ENCODE measurements at places on chromosomes 1 and 21.

DNA sequence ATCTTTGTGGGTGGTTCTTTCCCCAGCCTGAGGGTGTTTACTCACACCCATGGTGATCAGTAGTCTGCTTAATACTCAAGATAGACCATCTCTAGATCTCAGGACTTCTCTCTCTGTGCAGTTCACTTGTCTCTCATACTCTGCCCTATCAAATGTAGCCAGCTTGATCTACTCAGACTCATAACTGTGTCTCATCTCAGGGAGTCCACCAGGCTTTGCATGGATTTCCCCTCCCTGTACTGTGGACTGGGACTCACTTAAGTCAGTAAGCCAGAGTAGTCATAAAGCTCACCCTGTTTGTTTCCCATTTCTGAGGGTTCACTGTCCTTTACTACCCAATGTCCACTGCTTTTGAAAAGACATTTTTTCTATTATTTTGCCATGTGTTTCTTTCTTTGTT is 41.8 kb downstream of the LYPLAL1 start:
- no peak for DNase-seq

DNA sequence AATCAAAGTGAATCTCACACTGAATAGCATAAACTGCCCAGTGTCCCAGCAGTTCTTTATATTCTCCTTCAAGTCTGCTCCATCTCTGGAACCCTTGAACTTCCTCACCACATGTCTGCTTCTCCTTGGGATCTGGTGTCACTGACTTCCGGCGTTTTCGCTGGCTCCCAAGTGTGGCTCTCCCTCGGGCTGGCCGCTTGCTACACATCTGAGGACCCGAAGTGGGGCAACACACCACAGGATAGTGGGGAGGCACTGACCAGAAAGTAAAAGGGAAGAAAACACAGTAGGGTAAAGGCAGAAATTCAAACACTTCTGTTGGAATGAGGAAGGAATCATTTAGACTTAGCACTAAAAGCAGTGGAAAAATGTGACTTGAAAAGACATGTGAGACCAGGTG is 5.1 kb downstream of the NIT1 start:
- no peak for DNase-seq

DNA sequence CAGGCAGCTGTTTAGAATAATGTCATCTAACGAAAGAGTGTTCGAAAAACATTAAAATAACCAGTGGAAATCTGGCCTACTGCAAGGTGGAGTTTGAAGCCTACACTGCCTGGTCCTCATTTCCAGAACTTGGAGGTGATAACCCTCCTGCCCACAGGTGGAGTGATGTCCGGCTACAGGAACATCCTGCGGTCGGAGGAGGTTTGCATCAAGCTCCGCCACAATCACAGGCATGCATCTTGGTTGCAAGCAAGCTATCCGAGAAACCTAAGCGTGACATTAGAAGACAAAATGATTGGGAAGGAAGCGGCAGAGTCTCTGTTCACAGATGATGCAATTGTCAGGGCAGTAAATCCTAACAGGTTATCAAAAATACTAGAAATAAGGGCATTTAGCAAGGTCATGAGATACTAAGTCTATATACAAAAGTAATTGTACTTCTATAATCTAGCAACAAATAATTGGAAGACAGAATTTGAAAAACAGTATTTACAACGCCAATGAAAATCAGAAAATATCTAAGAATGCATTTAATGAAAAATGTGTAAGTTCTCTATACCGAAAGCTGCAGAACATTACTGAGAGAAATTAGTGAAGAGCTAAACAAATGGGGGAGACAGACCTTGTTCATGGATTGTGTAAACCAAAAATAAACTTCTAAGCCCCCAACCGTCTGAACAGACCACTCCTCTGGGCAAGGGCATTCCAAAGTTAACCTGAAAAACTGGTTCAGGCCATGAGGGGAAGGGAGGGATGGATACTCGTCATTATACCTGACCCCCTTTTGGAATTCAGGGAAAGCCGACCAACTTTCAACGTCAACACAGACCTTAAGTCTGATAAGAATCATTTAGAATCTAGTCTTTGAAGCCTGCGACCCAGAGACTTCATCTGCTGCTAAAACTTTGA is 4.7 kb upstream of the SLC19A1 start:
- DNase-seq = no peak

- no peak for DNase-seq
Observed at GRCh38 chr1:37305841-37306240, 168.5 kb upstream of the ZC3H12A start.

DNA sequence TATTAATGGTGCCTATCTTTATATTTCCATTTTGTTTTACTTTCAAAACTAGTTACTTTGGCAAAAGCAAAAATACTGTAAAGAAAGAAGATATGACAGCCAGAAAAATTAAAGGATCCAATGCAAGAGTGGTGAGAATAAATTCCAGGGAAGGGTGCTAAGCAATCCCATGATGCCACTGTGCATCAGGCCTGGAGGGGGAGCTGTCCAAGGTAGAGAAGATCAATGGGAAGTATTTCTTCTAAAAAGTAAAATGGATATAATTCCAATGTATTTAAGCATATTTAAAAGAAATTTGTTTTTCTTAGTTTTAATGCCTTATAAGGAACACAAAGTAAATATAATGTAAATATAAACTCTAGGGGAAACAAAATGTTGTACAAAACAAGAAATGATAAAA is 1382.2 kb upstream of the B3GALT2 start:
- no peak for DNase-seq

DNA sequence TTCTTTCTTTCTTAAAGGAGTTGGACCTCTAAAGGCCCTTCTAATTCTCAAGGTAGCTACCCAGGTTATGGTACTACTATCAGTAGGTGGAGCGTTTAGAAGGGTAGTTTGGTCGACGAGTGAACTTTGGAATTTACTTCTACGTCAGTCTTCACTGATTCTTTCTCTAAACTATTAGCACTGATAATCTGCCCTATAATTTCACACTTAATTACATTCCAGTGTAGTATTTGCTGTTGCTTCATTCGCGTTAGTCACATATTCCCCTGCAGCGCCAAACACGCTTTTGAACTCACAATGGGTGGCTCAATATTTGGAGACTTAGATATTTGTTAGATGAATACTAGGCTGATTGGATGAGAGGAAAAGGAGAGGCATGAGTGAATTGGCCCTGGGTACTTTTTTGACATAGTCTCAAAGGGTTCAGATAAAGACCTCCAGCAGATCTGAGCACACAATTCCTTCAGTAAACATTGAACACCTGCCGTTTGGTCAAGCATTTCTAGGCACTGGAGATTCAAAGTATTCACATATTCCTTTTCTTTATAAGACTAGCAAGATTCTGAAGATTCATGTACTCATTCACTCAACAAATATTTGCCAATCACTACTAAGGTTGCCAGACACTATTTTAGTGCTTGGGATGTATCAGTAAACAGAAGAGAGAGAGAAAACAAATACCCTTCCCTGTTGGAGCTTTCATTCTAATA is 929 bp upstream of the FOXJ3 start:
- DNase-seq = peak; percentile 34

DNA sequence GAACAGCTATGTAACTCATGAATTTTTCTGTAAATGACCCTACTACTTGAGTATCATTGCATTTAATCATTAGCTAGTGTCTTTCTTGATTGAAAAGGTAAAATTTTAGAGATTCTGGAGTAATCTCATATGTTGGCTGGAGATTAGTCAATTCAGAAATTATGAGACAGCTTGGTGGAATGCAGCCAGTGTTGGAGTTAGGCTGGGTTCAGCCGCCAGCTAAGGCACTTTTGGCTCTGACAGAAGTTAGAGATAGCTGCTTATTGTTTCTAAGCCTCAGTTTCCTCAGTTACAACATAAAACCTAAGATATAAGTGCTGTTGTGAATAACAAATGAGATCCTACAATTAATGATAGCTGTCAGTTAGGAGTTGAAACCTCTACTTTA is 49.4 kb downstream of the TBCE start:
- DNase-seq = no peak

DNA sequence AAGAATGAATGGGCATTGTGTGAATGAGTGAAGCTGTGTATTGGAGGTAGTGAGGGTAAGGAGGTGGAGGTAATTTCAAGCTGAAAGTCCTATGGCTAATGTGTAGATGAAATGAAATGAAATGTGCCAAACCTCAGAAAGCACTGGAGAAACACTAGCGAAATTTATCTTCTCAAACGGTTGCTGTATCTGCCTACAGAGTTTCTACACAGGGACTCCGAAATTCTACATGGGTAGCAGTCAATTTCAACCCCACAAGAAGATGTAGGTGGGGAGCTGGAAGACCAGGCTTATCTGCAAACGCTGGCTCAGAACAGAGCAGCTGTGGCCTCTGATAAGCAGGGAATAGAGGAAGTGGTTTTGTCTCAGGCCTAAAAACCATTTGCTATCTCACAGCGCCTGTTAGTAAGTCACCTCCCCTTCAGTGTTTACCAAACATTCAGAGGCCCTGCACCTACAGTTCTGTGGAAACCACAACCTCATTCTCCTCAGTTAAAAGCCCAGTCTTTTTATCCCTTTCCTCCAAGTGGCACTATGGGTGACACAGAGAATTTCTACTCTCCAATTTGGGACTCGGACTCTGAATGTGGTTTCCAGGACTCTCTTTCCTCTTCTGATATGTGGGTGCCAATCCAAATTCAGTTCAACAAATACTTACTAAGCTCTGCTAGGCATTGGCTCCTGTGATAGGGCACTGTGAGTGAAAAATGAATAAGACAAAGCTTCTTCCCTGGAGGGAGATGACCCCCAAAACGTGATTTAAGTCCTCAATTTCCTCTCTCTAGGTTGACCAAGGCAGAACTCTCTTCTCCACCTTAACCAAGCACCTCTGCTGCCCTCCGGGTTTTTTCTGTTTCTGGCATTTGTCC is 17.2 kb upstream of the SLAMF6 start:
- DNase-seq = no peak

DNA sequence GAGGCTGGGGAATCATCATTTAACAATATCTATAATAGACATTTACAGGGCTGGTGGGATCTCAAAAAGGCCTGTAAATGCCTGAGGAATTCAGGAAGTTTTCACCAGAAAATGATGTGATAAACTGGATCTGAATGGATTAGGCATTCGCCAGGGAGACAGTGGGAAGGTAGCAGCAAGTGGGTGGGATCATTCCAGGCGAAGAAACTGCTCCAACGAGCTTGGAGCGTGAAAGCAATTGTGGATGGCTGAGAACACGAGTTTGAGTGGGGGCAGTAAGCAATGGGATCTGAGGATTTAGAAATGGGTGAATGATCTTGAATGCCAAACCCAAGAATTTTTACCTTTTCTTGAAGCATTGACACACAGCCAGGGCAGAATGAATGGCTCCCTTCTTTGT is 8.9 kb upstream of the NDUFS5 start:
- DNase-seq = no peak

- no peak for DNase-seq
Observed at GRCh38 chr1:34696981-34697380, 57.9 kb upstream of the GJB5 start.

DNA sequence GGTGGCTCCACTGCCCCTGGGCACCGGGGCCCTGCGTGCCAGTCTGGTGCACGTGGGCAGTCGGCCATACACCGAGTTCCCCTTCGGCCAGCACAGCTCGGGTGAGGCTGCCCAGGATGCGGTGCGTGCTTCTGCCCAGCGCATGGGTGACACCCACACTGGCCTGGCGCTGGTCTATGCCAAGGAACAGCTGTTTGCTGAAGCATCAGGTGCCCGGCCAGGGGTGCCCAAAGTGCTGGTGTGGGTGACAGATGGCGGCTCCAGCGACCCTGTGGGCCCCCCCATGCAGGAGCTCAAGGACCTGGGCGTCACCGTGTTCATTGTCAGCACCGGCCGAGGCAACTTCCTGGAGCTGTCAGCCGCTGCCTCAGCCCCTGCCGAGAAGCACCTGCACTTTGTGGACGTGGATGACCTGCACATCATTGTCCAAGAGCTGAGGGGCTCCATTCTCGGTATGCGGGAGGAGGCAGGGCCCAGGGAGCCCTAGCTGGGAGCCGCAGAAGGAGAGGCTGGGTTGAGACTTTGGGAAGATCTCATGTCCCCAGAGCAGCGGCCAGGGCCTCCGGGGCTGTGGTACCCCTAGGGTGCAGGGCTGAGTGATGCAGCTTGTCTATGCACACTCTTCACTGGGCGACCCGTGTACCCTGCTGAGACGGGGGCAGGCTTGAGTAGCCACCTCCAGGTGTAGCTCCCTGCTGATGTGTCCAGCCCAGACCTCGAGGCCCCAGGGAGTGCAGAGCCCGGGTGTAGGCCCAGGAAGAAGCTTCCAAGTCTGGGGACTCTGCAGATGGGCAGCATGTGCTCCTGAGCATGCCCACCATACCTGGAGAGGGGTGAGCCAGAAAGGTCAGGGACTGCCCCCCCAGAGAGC is 1.8 kb downstream of the VWA1 start:
- DNase-seq = no peak

DNA sequence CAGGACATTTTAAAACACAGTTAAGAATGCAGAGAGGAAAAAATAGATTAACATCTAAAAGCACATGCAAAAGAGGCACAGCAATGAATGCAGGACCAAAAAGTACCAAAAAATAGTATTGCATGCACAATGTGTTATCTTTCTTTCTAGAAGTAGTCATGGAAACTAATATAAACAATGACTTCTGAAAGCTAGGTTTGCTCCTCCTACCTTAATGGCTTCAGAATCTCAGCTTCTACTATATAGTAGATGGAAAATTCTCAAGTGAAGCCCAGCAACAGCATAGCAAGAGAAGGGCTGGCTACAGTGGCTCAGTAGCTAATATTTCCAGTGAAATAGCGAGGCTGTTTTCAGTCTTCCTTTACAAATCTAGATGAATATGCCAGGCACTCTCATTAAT is 125.1 kb downstream of the CRB1 start:
- no peak for DNase-seq

- DNase-seq = peak; percentile 75
Observed at GRCh38 chr21:15003463-15004135, 61.2 kb downstream of the NRIP1 start.

DNA sequence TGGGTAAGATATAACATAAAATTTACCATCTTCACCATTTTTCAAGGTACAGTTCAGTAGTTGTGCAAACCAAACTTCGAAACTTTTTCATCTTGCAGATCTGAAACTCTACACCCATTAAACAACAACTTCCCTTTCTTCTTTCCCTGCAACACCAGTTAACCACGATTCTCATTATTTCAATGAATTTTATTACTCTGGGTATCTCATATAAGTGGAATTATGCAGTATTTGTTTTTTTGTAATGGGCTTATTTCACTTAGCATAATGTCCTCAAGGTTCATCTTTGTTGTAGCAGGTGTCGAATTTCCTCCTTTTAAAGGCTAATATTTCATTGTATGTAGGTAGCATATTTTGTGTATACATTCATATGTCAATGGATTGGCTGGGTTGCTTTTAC is 146.1 kb downstream of the SPATA46 start:
- no peak for DNase-seq

GRCh38 chr1:222979561-222979960 is 163.5 kb downstream of the TLR5 start:
- no peak for DNase-seq

DNA sequence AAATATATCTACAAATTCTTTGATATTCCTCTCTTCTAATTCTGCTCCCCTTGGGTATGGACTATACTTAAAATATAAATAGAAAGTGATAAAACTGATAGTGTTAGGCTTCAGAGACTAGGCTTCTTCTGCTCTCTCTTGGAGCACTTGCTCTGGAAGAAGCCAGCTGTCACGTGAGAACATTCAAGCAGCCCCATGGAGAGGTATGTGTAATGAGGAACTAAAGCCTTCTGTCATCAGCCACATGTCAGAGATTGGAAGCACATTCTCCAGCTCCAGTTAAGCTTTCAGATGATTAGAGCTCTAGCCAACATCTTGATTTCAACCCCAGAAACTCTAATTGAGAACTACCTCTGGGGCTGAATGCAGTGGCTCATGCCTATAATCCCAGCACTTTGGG is 34.3 kb downstream of the XKR8 start:
- DNase-seq = no peak
